Activated naive CD8-positive, alpha-beta T cell treated with anti-CD3 and anti-CD28 coated beads, Interleukin-2, amount 50 U/mL, for 16 hours (primary cell): ENCODE measurements at places on chromosomes 12 and 14.
A peak's percentile ranks its signal among the peaks of the same experiment; 100 is the strongest.

- no peak for DNase-seq
Observed at GRCh38 chr12:20350495-20350894, 17.8 kb upstream of the PDE3A start.

GRCh38 chr12:77847680-77848431, 17.2 kb downstream of the NAV3 start:
- DNase-seq: no peak

GRCh38 chr12:45388545-45388944, 172.7 kb downstream of the ANO6 start:
- DNase-seq: no peak

GRCh38 chr12:44930972-44931600, 55.0 kb upstream of the NELL2 start:
- no peak for DNase-seq

- peak; percentile 13 for DNase-seq
Observed at GRCh38 chr14:102020058-102020971, 55.9 kb downstream of the DYNC1H1 start.

DNA sequence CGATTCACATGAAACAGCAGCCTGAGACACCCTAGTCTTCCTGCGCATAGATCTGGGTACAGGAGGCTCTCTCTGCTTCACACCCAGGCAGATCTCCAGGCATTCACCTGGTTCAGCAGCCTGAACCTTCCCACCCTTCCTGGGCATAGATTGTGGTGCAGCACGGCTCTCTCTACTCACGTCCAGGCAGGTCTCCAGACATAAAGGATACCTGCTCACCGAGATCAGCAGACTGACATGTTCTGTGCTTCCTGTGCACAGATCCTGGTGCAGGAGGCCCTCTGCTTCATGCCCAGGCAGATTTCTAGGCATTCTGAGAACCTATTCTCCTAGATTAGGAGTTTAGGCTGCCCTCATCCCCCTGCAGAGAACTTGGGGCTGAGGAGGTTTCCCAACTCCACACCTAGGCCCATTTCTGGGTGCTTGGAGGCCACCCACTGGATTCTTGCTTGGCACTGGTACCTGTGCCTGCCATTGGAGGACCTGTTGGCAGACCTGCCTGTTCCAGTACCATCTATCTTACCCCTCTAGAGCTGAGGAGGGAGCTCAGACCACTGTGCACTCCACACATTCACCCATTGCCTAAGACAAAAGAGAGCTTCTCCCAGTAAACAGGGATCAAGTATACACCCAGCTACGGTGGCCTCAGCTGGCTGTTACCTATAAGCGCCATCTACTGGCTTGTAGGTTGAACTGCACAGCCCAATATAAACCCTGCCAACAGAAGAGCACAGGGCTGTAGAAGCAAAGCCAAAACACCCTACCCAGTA, 28.0 kb upstream of the GARIN6 start:
- DNase-seq: no peak

DNA sequence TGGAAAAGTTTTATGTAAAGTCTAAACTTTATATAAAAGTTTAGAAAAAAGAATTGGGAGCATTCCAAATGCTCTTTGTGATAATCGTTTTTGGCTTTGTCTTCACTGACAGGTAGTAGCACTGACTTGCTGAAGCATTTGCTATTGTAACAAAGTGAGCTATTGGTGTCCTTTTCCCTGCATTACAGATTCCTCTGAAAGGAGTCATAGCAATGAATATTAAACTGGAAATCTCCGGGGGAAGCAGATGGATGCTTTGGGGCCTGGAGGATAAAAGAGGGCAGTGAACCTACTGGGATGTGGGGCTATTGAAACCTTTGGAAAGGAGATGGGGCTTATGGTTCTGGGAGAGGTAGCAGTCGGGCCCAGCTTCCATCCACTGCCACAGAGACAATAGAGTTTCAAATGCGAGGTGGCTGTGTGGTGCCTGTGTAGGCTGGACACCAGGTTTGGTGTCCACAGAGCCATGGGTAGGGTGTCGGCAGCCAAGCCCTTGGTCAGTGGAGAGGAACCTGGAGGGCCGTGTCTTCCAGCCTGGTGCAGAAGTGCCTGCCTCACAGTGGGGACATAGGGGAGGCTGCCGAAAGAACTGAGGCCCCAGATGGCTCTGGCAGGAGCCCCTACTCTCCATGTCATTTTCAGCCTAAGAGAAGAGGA, 10.1 kb downstream of the GSG1 start:
- DNase-seq: no peak

DNA sequence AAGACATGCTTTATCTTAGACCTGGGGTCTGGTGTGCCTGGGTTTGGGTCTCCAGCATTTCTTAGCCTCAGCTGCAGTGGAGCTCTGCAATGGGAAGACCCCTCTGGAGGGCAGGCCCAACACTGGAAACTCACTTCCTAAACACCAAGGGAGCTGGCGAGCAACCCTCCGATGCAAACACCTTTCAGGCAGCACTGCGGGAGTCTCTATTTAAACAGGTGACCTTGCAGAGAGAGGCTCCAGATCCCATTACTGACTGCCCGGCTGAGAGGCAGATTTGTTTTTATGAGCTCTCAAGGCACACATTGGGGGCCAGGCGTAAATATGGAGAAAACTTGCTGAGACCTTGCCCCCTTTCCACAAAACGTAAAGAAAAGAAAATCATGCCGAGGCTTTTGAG, 195.5 kb downstream of the PAX9 start:
- DNase-seq: no peak

GRCh38 chr14:90656973-90657372, 159.3 kb downstream of the TTC7B start:
- DNase-seq: no peak

DNA sequence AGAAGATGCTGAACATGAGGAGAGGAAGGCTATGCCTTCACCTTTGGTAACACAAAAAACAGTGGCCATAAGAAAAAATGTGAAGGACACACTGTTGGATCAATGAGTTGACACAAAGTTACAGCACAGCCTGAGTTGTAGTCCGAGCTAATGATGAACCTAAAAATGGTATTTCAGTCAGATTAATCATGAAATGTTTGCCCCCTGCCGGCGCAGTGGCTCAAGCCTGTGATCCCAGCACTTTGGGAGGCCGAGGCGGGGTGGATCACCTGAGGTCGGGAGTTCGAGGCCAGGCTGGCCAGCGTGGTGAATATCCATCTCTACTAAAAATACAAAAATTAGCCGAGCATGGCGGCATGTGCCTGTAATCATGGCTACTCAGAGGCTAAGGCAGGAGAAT, 1.3 kb upstream of the CAPRIN2 start:
- no peak for DNase-seq

DNA sequence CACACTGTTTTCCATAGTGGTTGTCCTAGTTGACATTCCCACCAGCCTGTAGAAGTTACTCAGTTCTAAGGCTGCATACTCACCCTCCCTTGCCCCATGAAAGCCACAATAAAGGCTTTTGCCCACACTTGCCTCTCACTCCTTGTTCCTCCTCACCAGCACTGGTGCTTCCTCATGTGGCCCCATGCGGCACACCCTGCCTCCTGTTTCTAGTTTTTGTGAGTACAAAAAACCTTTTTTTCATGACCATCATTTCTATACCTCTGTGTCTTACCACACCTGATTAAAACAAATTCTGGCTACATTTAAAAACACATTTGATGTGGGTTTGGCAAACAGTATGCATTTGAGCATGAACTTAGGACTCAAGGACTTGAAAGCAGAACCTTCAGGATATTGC, 40.7 kb upstream of the RIN3 start:
- no peak for DNase-seq

DNA sequence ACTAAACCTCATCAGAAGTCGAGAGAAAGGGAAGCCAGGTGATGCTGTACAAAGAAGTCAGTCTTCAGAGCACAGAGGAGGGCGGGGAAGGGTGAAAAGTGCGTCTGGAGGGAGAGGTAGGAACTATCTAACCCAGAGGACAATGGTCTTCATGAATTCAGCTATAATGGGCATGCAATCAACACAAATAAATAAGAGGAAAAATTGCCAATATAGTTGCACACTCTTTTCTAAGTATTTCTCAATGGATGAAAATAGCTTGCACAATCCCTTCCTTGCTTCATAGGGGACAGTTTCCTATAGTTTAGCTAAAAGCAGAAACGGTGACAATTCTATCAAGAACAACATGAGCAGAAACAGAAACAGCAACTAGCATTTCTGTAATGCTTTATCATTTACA, 931.2 kb downstream of the AACS start:
- no peak for DNase-seq

- DNase-seq: no peak
Observed at GRCh38 chr12:59077575-59078426, 157.5 kb upstream of the LRIG3 start.

- DNase-seq: no peak
Observed at GRCh38 chr12:52182384-52182783, 9.4 kb downstream of the KRT80 start.

GRCh38 chr12:119179335-119180021, 747 bp downstream of the HSPB8 start:
- no peak for DNase-seq

DNA sequence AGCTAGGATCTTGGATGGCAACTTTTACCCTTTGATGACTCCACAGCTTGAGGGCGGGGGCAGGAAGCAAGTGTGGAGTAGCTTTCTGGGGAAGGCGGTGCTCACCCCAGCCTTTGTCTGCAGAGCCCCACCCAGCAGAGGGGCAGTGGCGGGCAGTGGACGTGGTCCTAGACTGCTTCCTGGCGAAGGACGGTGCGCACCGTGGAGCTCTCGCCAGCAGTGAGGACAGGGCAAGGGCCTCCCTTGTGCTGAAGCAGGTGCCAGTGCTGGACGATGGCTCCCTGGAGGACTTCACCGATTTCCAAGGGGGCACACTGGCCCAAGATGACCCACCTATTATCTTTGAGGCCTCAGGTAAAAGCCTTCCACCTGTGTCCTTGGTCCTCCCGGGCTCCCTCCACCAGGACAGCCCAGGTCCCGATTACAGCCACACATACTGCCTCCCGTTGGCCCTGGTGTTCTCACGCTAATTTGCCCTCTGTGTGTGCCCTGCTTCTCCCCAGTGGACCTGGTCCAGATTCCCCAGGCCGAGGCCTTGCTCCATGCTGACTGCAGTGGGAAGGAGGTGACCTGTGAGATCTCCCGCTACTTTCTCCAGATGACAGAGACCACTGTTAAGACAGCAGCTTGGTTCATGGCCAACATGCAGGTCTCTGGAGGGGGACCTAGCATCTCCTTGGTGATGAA, 1.2 kb downstream of the TAPBPL start:
- DNase-seq: no peak
